ENCODE measurements at places on chromosomes 4 and X.

- DNase-seq: no peak
Observed at GRCh38 chr4:149095811-149096210, 653.6 kb upstream of the NR3C2 start.

DNA sequence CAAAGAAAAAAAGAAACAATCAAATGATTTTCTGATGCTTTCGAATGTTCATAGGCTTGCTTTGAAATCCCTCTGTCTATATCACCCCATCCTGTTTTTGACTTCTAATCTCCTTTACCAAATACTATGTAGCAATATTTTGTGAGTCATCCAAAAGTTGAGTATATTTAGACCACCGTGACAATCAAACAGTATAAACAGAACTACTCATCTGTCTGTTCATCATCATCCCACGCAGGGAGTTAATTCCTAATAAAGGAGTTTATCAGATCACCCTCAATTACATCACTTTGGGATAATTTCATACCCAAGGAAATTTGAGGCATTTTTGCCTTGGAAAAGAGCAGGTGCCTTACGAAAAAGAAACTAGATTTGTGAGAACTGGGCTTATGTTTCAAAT, 212.9 kb downstream of the CBR4 start:
- no peak for DNase-seq

DNA sequence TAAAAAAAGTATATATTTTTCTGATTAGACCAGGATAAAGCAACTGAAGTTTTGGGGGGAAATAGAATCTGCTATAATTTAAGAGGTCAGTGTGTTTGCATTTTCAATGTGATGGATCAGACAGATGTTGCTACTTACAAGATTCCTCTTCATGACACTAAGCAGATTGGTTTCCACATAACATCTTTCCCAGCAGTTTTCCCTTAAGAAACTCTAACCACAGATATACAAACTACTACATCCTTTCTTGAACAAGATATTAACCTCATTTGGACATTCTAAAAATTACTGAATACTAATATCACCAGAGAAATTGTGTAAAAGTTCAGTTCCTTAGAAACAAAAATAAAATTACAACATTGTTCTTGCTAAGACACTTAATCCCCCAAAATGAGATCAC, 106.7 kb upstream of the GUCY1A1 start:
- DNase-seq: no peak

- DNase-seq: no peak
Observed at GRCh38 chr4:3469386-3470243, 6.5 kb downstream of the DOK7 start.

DNA sequence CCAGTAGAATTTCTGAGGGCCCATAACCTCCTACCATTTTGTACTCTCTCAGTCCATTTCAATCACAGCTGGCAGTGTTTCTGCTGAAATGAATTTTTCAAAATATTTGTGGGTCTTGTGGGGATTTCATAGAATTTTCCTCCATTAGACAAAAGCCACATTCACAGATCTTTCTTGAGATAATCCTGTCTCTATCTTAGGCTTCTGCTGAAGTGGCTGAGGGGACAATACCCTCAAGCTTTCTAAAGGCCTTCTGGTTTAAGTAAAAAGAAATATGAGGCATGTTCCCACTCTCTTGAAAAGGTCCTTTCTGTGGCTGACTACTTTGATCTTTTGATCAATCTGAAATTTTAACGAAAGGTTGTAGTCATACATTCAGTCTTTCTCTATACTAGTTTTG, 1930.0 kb upstream of the AGA start:
- DNase-seq: no peak

GRCh38 chr4:108596344-108596743, 24.0 kb upstream of the RPL34 start:
- no peak for DNase-seq

GRCh38 chr4:2289311-2289954, 27.5 kb upstream of the MXD4 start:
- DNase-seq: no peak

GRCh38 chr4:27016551-27016950, 155.9 kb downstream of the STIM2 start:
- no peak for DNase-seq

- peak; percentile 61 for DNase-seq
Observed at GRCh38 chrX:149631234-149632165, at the start of gene TMEM185A. Gene TMEM185A, minus strand, starts transcription at chrX:149631792. Its CDS starts 212 bp downstream, at chrX:149631580.

DNA sequence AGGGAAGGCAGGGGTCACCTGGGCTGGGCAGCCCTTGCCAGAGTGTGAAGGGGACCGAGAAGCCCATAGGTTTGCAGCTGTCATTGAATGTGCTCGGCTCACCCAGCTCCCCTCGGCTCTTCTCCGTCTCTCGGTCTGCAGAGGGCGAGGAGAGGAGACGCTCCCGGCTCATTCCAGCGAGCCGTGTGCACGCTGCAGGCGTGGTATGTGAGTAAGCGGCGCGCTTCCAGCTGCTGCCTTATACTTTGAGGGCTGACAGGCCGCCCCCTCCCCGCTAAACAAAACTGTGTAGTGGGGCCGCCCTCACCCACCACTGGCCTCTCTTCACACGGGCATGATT, 23.0 kb upstream of the BCORL1 start:
- no peak for DNase-seq

- no peak for DNase-seq
Observed at GRCh38 chrX:10477525-10477924, 142.9 kb downstream of the MID1 start.

- DNase-seq: no peak
Observed at GRCh38 chr4:21819086-21819485, 129.5 kb downstream of the KCNIP4 start.

DNA sequence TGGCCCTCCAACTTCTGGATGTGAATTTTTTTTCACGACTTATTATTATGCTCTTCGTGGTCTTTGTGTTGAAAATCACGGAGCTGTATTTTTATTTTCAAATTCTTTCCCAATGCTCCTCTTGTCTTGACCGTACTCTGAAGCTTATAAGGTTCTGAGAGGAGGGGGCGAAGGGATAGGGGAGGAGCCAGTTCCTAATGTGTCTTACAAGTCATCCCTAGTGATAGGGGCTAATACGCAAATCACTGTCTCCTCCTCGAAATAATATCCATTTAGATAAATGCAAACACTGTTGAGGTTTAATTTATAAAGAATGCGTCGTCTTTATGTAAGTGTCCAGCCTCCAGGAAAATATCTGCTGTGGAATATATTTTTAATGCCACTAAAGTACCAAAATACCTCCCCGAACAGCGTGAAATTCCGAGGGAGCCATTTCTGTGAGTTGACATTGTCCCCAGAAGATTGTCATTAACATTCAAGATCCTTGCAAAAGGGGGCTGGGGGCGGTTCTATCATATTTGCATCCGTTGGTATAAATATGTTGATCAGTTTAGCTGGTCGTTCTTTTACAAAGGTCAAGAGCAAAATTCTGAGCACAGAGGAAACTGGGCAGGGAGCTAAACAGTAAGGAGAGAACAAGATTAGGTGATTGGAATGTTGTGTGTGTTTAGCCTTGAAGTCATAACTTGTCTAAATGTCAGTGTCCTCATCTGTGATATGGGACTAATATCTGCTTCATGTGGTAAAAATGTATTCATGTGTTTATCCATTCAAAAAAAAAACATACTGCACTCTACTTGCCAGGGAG, 3.7 kb upstream of the FAT1 start:
- DNase-seq: no peak

- no peak for DNase-seq
Observed at GRCh38 chr4:168853770-168854169, 156.3 kb downstream of the CBR4 start.

DNA sequence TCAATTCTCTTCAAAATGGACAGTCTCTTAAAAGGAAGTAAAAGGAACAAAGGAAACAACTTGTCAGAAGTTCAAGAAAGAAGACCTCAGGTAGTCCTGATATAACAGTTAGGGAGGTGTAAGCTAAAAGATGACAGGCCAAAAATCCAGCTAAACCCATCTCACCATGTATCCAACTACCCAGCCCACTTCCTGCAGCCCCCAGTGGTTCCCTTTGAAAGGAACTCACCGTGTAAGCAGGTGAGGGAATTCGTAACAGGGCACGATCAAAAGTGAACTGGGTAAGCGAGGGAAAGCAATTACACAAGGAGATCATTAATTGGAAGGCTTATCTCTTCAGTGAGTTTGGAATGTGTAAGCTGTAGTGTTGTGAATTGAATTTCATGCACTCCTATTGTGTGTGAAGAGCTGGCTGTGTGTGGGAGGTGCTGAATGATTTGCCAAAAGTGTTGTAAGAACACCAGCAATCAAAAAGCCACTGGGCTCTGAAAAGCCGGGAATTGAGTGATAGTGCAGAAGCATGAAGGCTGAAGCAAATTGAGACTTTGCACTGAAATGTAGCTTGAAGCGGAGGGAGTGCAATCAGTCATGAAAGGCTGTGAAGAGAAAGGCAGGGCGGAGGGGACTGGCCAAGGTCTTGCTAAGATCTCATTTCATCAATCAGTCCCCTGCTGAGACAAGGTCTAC, 914.2 kb upstream of the LCORL start:
- no peak for DNase-seq

DNA sequence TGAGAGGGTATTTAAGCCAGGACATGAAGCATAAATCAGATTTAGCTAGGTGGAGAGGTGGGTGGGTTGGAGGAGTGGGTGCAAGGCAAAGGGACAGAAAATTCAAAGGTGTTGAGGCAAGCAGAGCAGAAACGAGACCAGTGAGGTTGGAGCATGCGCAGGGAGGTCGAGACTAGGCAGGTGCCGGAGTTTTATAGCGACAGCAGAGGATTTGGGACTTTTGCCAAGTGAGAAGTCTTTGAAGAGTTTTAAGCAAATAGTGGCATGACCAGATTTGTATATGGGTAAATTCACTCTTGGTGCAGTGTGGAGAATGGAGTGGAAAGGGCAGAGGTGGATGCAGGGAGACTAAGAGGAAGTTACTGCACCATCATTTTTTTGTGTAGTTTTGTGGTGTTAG, 107.0 kb upstream of the TLR2 start:
- no peak for DNase-seq
